T-helper 9 cell (primary cell): ENCODE measurements at places on chromosomes 6 and 20.

DNA sequence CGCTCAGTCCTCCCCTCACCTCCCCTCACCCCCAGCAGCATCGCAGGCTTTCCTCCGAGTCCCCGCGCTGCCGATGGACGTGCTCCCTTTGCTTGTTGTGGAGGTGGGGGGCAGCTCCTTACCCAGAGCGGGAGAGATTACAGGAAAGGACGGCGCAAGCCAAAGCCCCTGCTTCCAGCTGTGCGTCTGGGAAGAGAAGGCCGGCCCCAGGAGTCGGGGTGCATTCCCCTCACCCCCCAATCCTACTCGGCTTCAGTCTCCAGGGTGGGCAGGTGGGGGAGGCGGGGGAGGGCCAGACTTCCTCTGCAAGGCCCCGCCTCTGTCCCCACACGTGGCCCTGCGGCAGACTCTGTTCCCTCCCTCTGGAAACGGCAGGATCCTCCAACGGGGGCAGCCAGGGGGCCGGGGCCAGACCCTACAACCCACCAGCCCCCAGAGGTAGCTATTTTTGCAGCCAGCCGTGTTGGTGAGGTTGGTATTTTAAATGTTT, 43.6 kb downstream of the NTSR1 start:
- DNase-seq: no peak

- DNase-seq: no peak
Observed at GRCh38 chr6:15536198-15536955, 126.5 kb downstream of the DTNBP1 start.

DNA sequence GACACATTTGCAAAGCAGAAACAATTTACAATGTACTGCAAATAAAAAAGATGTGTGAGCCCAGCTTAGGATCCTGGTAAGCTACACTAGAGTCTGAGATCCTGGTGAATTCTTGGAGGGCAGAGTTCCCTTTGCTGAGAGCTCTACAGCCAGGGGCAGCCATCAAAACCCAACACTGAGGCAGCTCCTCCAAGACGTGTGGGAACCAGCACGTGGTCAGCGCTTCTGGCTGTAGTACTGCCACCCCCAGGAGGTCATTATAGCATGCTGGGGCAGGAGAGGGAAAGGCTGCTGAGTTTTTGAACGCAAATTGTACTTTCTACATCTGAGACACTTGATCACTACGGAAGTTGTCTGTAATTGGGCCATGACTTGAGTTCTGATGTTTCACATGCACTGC, 131.5 kb downstream of the INSM1 start:
- DNase-seq: no peak

DNA sequence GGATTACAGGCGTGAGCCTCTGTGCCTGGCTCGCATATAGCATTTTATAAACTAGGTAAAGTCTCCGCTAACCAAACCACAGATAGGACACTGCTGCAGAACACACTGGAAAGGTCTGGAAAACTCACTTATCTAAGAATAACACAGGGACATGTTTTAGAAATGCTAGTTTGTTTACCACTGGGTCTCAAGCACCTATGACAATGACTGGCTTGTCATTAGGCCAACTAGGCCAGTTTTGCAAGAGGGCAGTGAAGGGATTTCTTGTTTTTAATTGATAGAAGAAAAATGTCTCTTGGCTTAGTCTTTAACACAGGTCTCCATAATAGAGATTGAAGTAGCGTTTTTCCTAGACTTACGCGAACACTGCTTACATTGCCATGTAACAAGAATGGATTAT, 201.4 kb downstream of the TMEM242 start:
- DNase-seq: no peak

DNA sequence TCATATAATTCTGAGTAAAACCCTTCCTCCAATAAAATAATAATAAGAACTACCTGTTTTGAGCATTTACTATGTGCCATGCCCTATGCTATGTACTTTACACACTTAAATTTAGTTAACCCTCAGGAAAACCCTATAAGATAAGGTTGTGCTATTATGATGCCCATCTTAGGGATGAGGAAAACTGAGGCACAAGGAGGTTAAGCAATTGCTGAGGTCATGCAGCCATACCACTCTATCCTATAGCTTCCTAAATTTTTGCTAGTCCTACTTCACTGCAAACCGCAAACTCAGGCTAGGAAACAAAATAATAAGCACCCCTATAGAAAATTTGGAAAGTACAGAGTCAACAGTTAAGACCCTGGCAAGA, 38.9 kb upstream of the GFOD1 start:
- no peak for DNase-seq

- DNase-seq: no peak
Observed at GRCh38 chr6:24985323-24985722, 49.6 kb upstream of the RIPOR2 start.

DNA sequence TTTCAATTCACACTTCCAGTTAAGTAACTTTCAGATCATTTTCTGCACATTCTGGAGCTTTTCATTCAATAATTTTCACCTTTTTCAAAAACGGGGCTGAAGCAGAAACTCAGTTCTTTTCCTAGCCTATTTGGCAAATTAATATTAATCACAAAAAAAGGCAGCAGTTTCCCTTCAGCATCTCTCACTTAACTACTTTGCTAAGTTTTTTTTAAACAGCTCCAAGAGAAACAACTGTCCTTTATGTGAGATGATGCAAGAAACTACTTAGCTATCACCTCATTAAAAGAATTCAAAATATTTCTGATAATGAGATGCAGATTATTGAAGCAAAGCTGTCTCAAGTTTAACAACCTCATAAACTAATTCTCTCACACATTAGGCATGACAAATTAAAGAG, 11.8 kb downstream of the CASS4 start:
- no peak for DNase-seq

GRCh38 chr6:31139599-31139998, 733 bp upstream of the PSORS1C2 start:
- no peak for DNase-seq

DNA sequence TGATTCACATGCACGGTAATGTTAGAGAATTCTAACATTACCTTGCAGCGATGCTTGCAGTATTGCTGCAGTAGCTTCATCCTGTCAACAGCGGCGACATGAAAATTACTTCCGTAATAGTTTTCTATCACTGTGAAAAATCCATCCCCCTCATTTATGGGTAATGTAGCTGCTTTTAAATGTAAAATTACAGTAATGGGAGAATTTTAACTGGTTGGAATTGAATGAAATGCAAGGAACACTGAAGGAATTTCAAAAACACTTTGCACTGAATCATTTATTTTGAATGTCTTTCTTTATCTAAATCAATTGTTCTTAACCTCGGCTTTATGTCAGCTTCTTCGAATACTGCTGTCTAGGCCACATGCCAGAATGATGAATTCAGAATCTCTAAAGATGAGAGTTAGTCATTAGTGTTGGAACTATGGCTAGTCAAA, 102.4 kb upstream of the HIVEP1 start:
- no peak for DNase-seq

DNA sequence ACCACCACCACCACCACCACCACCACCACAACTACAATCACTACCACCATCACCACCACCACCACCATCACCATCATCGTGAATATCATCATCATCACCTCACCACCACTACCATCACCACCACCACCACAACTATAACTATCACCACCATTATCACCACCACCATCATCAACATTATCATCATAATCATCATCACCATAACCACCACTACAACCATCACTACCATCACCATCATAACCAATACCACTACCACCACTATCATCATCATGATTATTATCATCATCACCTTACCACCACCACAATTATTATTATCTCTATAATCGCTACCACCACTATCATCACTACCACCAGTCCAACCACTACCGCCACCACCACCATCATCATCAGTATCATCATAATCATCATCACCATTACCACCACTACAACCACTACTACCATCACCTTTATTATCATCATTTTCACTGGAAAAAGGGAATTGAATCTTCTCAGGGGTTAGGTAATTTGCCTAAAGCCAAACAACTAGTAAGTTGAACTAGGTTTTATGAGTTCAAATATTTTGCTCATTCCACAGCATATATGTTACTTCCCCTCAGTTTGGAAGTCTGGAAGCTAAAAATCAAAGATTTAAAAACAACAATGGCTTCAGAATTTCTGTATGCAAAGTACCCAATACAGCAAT, 8.3 kb downstream of the RIPOR2 start:
- DNase-seq: peak; percentile 27
